ENCODE measurements at places on chromosomes 7 and 10.

- DNase-seq: peak; percentile 57
- H3K4me3 ChIP-seq: no peak overlapping the region
- no peaks in the 10 kb centered on the region for H3K4me1 ChIP-seq
- no peak overlapping the region for H3K27ac ChIP-seq
- H3K36me3 ChIP-seq: peaks cover 63% of the 10 kb centered on the region
Measured at GRCh38 chr7:47968847-47969774, 10.3 kb downstream of the HUS1 start.

DNA sequence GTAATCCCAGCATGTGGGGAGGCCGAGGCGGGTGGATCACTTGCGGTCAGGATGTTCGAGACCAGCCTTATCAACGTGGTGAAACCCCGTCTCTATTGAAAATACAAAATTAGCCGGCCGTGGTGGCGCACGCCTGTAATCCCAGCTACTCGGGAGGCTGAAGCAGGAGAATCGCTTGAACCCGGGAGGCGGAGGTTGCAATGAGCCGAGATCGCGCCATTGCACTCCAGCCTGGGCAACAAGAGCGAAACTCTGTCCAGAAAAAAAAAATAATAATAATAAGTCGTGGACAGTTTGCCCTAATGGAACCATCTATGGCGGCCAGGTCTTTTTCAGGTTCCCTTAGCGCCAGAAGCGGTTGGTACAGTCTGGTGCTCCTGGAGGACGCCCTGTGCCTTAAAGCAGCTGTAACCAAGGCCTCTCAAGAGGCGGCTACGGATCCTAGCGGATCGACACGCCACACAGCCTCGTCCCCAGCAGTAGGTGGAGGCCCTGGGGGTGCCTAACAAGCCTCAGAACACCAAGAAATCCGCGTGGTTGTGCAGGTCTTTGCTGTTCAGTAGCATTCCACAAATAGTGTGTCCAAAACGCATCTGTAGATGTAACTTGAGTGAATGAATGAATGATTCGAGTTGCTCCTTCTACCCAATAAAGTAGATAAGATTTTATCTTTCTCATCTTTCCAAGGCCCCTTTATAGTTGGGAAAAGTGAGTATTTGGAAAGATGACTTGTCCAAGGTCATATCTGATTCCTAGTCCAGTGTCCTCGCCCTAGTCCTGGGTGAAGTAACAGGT is 982 bp downstream of the PGAM1 start:
- DNase-seq: no peak
- H3K36me3 ChIP-seq: peaks cover 21% of the 10 kb centered on the region
- peak overlapping the region; percentile 91 for H3K27ac ChIP-seq
- peaks cover 27% of the 10 kb centered on the region for H3K4me1 ChIP-seq
- H3K4me3 ChIP-seq: peak overlapping the region; percentile 92

DNA sequence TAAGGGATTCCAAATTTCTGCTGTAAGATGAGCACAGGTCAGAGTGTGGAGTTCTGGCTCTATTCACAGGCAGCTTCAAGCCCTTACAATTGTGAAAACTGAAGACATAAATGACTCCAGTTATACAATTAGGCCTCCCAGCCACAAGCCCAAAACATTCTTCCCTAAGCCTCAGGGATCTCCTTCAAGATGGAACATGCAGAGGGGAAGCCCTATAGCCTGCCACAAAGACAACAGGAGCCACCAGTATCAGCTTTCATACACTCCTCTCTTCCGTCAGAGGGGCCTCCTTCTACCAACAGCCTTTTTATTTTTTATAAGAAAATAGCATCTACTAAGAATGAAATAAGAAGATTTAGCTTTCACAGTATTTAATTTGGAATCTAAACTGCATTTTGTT is 46.5 kb downstream of the DLD start:
- H3K4me3 ChIP-seq: no peak overlapping the region
- no peak for DNase-seq
- H3K4me1 ChIP-seq: no peaks in the 10 kb centered on the region
- no peaks in the 10 kb centered on the region for H3K27me3 ChIP-seq

DNA sequence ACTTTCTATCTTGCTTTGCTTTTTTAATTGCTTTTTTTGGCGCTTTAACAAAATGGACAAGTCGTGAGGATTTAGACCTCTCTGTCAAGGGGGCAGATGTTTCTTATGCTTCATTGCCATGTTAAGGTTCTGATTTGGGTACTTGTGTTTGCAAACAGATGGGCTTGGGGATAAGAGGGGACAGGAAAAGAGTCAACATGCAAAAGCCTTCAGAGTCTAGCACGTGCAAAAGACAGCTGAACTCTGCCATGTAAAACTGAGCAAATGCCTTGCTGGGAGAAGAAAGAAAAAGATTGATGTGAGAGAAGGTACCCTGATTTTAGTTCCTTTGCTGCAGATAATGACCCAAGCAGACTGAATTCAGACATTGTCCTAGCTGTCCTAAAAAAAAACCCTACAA is 173.1 kb downstream of the KIAA1217 start:
- H3K4me3 ChIP-seq: no peak overlapping the region
- no peaks in the 10 kb centered on the region for H3K36me3 ChIP-seq
- H3K27ac ChIP-seq: no peak overlapping the region
- no peaks in the 10 kb centered on the region for H3K27me3 ChIP-seq
- DNase-seq: no peak

GRCh38 chr7:41599760-41600159 is 103.1 kb downstream of the INHBA start:
- H3K27me3 ChIP-seq: no peaks in the 10 kb centered on the region
- H3K27ac ChIP-seq: no peak overlapping the region
- H3K4me1 ChIP-seq: no peaks in the 10 kb centered on the region
- H3K36me3 ChIP-seq: no peaks in the 10 kb centered on the region
- no peak overlapping the region for H3K4me3 ChIP-seq

DNA sequence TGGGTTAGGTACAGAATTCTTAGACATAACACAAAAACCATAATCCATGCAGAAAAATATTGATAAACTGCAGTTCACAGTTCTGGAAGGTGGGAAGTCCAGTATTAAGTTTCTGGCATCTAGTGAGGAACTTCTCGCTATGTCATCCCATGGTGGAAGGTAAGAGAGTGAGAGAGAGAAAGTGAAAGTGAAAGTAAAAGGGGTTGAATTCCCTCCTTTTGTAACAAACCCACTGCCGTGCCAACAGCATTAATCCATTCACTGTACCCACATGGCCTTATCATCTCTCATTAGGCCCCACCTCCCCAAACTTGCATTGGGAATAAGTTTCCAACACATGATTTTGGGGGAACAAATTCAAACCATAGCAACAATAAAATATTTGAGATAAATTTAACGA is 17.1 kb downstream of the ZNF485 start:
- H3K27me3 ChIP-seq: no peaks in the 10 kb centered on the region
- H3K27ac ChIP-seq: no peak overlapping the region
- no peaks in the 10 kb centered on the region for H3K36me3 ChIP-seq
- peak overlapping the region; percentile 14 for H3K4me3 ChIP-seq

DNA sequence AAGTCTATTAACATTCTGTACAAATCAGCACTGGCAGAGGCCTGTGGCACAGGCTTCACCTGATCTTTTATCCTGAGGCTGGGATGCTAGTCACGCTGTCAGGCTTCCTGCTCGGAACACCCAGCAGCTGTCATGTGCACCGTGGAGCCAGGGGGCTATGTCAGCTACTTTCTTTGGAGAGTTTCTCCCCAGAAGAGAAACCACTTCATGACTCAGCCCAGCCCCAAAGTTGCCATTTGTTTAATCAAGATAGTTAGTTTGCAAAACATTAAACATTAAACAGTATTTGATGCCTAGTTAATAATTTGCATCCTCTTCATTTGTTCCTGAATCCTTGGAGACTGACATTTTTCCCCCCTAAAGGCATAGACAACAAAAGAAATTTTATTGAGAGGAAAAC is at the start of gene HABP2:
Gene HABP2, plus strand, starts transcription at position 353 of the 400 bp plus-strand sequence. CDS start 69 bp downstream, outside the sequence.
- H3K4me1 ChIP-seq: no peaks in the 10 kb centered on the region
- no peaks in the 10 kb centered on the region for H3K27me3 ChIP-seq
- DNase-seq: no peak

- no peaks in the 10 kb centered on the region for H3K36me3 ChIP-seq
- no peak overlapping the region for H3K27ac ChIP-seq
- H3K4me3 ChIP-seq: no peak overlapping the region
- no peak for DNase-seq
Measured at GRCh38 chr10:106278383-106278782, 886.1 kb downstream of the SORCS1 start.

DNA sequence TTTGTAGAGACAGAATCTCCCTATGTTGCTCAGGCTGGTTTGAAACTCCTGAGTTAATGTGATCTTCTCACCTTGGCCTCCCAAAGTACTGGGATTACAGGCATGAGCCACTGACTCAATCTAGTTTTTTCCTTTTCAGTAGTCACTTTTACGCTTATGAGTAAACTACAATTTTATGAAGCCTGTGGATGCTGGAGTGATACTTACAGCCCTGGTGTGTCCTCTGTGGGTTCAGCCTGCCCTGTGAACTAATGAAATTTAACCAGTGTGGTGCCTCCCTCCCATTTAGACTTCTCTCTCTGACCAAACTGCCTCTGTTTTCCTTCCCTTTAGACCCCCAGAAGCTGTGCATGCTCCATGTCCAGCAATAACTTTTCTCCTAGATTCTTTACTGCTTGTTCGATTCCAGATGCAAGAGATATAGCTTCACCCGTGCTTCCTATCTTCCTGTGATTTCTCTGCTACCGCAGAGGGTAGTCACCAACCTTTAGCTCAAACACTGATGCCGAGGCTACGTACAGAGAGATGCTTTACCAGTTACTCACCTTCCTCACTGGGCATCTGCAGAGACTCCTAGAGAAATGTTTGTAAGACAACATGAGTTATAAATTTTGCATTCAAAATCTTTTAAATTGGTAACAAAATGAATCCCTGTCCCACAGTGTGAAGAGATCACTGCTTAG is 90.8 kb downstream of the KIAA1217 start:
- no peak overlapping the region for H3K4me3 ChIP-seq
- DNase-seq: no peak
- H3K27me3 ChIP-seq: no peaks in the 10 kb centered on the region
- no peaks in the 10 kb centered on the region for H3K4me1 ChIP-seq

DNA sequence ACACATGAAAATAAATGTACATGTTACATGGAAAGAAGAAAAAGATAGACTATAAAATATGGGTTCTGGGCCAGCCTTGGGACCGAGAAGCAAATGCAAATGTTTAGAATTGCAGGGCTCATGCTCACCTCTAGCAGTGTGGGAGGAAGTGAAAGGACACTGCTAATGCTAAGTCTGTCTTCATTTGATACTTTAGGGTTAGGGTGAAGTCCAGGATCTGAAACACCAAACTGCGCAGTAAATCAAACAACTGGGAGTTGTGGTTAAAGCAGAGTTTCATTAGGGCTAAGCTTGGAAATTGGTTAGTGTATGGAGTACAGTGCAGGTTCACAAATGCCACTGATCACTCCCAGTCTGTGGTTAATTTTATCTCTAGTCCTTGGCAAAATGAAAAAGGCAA is 73.2 kb upstream of the PDK4 start:
- no peak overlapping the region for H3K4me3 ChIP-seq
- H3K4me1 ChIP-seq: no peaks in the 10 kb centered on the region
- H3K36me3 ChIP-seq: no peaks in the 10 kb centered on the region
- no peak overlapping the region for H3K27ac ChIP-seq
- DNase-seq: no peak
- H3K27me3 ChIP-seq: no peaks in the 10 kb centered on the region

DNA sequence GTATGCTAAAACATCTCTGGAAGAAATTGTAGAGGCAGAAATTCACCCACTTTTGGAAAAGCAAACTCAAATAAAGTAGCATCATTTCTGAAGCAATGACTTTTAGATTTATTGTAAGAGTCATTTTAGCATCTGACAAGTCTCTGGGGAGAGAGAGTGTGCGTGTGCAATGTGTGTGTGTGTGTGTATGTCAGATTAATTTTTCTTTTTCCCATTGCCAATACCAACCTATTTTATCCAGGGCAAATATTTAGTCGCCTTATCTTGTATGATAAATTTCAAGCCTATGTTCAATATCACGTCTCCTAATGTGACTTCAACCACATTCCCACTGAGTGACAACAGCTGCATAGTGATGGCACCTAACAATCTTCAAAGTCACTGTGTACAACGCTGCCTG is 101.7 kb downstream of the NEBL start:
- H3K4me1 ChIP-seq: no peaks in the 10 kb centered on the region
- no peaks in the 10 kb centered on the region for H3K36me3 ChIP-seq
- H3K27ac ChIP-seq: no peak overlapping the region
- no peaks in the 10 kb centered on the region for H3K27me3 ChIP-seq
- H3K4me3 ChIP-seq: no peak overlapping the region

- H3K27me3 ChIP-seq: no peaks in the 10 kb centered on the region
- H3K4me3 ChIP-seq: no peak overlapping the region
- no peak for DNase-seq
- H3K4me1 ChIP-seq: no peaks in the 10 kb centered on the region
Measured at GRCh38 chr7:85167636-85168035, 19.2 kb downstream of the SEMA3D start.

- H3K4me1 ChIP-seq: no peaks in the 10 kb centered on the region
- H3K36me3 ChIP-seq: no peaks in the 10 kb centered on the region
- H3K27ac ChIP-seq: no peak overlapping the region
- no peak for DNase-seq
Measured at GRCh38 chr10:25758511-25758910, 175.5 kb upstream of the MYO3A start.

GRCh38 chr10:1698185-1698584 is 39.1 kb downstream of the ADARB2 start:
- H3K27ac ChIP-seq: no peak overlapping the region
- peaks cover 4% of the 10 kb centered on the region for H3K27me3 ChIP-seq
- no peak for DNase-seq
- no peaks in the 10 kb centered on the region for H3K4me1 ChIP-seq
- no peaks in the 10 kb centered on the region for H3K36me3 ChIP-seq
- no peak overlapping the region for H3K4me3 ChIP-seq

DNA sequence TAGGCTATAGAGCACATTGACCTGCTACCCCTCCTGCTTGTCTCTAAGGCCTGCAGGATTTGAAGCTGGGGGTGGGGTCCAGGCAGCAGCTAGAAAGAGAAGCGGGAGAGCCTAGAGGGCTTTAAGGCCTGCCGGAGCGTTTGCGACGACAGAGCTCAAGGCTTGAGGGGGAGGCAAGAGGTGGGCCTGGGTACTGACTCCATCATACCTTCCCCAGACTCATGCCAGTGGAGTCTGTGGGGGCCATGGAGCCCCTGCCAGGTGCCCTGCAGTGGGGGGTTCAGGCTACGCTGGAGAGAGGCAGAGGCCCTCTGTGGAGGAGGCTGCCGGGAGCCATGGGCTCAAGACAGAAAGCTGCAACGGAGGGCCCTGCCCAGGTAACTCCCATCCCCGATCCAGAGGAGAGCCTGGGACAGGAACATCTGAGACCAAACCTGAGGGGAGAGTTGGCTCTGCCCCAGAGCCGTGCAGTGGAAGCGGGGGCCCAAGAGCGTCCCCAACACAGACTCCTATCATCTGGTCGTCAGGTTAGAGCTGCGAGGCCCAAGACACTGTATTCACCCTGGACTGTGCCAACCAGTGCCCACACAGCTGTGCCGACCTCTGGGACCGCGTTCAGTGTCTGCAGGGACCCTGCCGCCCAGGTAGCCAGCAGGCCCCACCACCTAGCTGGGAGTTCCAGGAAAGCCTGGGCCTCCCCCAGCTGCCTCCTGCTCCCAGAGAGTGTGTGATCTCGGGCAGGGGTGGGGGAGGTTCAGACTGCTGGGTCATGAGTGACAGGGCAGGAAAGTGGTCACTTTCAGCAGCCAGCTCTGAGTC is 13.2 kb upstream of the ZNF862 start:
- no peak overlapping the region for H3K27ac ChIP-seq
- no peak for DNase-seq
- H3K27me3 ChIP-seq: no peaks in the 10 kb centered on the region
- no peak overlapping the region for H3K4me3 ChIP-seq
- no peaks in the 10 kb centered on the region for H3K36me3 ChIP-seq
- no peaks in the 10 kb centered on the region for H3K4me1 ChIP-seq

GRCh38 chr7:140326116-140326928 is 72.0 kb downstream of the SLC37A3 start:
- no peak overlapping the region for H3K27ac ChIP-seq
- H3K4me1 ChIP-seq: peaks cover 4% of the 10 kb centered on the region
- no peaks in the 10 kb centered on the region for H3K27me3 ChIP-seq
- no peaks in the 10 kb centered on the region for H3K36me3 ChIP-seq
